ENCODE measurements at places on chromosomes 6 and 20.

DNA sequence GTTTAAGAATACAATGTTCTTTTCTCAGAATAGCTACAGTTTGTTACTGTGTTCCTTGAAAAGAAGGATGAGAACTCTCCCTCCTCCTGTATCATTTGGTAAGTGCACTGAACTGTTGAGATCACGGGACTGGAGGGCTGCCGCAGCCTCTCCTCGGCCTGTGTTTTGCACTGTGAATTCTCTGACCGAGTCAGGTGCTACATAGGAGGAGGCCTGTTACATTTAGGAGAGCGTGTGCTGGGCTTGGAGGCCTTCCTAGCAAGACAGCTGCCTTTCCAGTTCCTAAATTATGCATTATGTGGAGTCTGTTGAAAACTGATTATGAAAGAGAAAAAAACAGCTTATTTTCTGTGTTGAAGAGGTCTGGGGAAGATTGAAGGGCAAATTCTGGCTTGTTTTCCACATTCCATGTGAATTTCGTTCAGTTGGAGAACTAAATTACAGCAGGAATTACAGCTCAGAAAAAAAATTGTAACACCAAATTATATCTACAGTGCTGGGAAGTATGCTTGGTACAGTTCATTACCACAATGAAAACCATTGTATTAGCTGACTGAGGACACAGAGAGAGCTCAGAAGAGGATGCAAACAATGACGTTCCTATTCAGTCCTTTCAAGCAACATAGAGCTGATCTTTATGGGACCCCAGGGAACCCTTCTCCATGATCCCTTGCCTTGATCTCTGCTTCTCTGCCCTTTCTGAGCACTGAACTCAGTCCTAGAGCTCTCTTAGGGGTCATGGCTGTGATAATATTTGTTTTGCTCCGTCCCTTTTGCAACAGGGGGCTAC, 2.8 kb downstream of the TMC2 start:
- DNase-seq, result no peak

- DNase-seq, result no peak
Measured at GRCh38 chr20:39095870-39096269, 133.7 kb downstream of the DHX35 start.

- no peak for DNase-seq
Measured at GRCh38 chr20:40583205-40583604, 105.8 kb downstream of the MAFB start.

DNA sequence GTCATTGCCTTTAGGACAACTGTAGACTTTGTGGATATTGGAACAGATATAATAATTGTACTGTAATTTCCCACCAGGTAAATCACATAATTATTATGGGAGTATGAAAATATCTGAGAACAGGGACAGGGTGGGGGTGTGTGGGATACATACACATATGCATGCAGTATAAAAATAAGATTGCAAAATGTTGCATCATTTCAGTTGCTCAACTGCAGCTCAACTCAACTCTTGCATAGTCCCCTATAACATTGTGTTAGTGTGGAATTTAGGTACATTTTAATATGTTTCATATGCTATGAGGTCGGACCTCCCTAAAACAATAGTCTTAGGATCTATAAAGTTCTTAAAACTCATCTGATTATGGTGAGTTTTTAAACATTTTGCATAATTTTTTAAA, 275.0 kb upstream of the FLRT3 start:
- DNase-seq, result no peak
